ENCODE measurements at places on chromosomes 2 and 18. TPM values are rescaled to one million over a fixed set of nuclear protein-coding genes. Genes with fewer than 3 reads are reported as not detected.

GRCh38 chr18:74390900-74391299 is 66.2 kb downstream of the DIPK1C start:
- DNase-seq, result no peak
- H3K4me1 ChIP-seq, result peaks cover 2% of the 10 kb centered on the region
- H3K36me3 ChIP-seq, result no peaks in the 10 kb centered on the region
- no peaks in the 10 kb centered on the region for H3K27me3 ChIP-seq

- no peaks in the 10 kb centered on the region for H3K27me3 ChIP-seq
- H3K27ac ChIP-seq, result no peak overlapping the region
- H3K4me1 ChIP-seq, result no peaks in the 10 kb centered on the region
- H3K4me3 ChIP-seq, result no peak overlapping the region
- no peaks in the 10 kb centered on the region for H3K36me3 ChIP-seq
- no peak for DNase-seq
Observed at GRCh38 chr18:56515522-56515921, 122.9 kb downstream of the TXNL1 start.

GRCh38 chr2:155308367-155309009 is 610.0 kb downstream of the KCNJ3 start:
- no peak for DNase-seq
- H3K4me3 ChIP-seq, result no peak overlapping the region
- H3K27ac ChIP-seq, result no peak overlapping the region
- no peaks in the 10 kb centered on the region for H3K27me3 ChIP-seq
- no peaks in the 10 kb centered on the region for H3K4me1 ChIP-seq

DNA sequence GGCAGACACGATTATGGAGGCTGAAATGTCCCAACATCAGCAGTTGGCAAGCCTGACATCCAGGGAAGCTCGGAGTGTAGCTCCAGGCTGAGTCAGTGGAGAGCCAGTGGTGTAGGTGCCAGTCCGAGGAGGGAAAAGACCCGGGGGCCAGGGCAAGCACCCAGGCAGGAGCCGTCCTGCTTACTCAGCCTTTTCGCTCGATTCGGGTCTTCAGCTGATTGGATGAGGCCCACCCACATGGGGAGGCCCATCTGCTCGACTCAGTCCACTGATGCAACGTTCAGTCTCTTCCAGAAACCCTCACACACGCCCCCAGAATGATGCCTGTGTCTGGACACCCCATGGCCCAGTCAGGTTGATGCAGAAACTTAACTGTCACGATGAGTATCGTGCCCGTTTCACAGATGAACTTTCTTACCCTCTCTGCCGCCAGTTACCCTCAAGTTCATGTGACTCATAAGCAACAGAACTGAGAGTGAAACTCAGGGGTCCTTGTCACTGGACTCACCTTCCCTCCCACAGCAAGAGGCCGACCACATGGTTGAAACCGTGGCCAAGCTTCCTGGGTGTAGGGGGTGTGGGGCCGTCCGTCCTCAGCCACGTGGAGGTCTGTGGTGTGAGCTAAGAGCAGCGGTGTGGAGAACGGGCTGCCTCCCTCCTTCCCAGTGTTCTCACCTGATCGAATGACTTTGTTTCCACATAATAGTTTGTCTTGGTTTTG is 197.4 kb upstream of the HDAC4 start:
- H3K4me3 ChIP-seq, result no peak overlapping the region
- H3K27ac ChIP-seq, result no peak overlapping the region
- no peaks in the 10 kb centered on the region for H3K36me3 ChIP-seq
- no peaks in the 10 kb centered on the region for H3K4me1 ChIP-seq
- H3K27me3 ChIP-seq, result no peaks in the 10 kb centered on the region

NT5DC4 gene
- not detected for total RNA-seq

Data from transverse colon (tissue), 4 donors.